ENCODE measurements at places on chromosomes 2 and 18.

- no peak for DNase-seq
These were observed 216.4 kb upstream of the PXDN start for GRCh38 chr2:1960761-1961160.

DNA sequence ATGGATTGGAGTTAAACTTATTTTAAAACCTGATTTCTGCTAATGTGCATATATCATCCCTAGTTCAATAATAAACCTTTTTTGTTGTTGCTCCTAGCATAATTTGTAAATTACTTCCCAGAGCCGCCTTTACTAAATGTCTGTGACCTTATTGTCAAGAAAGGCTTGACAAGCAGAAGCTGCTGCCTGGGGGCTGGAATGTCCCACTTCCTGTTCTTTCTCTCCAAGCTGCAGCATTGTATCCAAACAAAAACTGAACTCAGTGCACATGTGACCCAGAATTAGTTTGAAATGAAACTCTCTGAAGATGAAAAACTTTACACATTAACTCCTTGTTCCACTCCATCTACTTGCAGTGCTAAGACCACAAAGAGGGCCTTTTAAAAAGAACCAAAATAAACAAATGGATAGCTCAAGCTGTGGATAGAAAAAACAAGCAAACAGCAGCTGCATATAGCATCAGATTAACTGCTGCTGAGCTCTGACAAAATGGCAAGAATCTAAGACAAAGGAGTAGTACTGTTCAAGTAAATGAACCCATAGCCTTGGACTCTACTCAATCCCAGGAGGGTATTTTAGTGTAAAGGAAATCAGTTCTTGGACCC lies 99.8 kb upstream of the NEUROD1 start:
- DNase-seq, result no peak

GRCh38 chr2:62347563-62348270 lies 151.8 kb downstream of the B3GNT2 start:
- no peak for DNase-seq

DNA sequence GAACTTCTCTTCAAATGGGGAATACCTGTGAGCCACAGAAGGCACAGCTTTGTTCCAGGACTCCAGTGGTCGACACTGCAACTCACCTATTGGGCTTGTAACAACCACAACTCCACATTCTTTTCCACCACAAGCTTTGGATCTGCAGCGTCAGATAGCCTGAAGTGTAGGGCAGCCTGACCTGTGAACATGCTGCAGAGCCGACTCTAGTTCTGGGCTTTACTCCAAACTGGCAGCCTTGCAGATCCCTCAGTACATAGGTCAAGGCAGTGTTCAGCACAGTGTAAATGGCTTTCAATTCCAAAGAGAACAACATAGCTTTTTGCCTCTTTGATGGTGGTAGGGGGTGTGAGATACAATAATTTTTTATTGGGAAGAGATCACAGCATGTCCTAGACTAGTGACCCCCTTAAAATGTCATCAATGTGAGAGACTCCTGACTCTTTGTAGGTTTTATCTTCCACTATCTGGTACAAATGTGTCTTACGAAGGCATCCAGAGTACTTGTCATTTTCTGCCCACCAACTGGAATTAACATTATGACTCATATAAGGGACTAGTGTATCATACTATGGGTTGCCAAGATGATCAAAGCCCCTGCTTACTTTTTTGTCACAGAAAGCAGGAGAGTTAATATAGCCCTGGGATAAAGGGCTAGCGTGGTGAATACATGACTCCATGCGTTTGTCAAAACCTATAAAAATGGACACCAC lies 149.8 kb downstream of the COPS8 start:
- no peak for DNase-seq

- DNase-seq, result no peak
These were observed 27.3 kb downstream of the SLC20A1 start for GRCh38 chr2:112673008-112673407.

DNA sequence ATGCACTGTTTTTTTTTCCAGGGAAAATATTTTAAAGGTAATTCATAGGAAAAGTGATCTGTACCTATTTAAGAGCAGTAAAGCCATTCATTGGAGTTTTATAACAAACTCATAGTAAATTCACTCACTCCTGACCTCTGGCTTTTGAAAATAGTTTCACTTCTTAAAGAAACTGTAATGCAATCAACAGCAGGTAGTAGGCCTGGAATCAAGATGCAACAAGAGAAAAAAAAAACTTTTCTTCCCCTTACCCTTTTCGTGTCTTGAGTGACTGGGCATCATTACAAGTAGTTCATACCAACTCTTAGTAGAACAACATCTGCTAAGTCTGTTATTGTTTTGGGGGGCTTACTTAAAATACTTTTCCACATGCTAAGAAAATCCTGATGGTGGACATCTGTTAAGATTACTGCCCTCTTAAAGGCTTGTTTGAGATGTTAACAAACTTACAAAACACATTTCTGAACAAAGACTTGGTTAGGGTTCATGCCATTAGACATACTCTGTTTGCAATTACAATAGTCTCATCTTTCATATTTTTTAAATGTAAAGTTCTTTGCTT lies 164.1 kb upstream of the FOSL2 start:
- DNase-seq, result no peak

GRCh38 chr2:232076736-232077135 lies 115.2 kb downstream of the DIS3L2 start:
- no peak for DNase-seq

DNA sequence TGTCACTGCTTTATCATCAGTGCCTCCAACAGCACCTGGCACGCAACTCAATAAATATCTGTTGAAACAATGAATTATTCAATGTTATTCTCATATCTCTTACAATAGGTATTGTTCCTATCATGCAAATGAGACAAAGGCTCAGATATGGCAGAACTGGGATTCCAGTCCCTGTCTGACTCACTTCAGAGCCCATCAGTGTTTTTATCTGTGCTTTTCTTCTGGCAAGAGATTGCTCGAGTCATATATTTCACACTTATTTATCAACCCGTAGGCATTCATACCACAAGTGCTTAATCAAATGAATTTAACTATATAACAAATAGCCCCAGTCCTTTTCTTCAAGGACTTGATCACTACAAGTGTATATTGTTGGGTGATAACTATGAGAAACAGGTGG lies 76.4 kb upstream of the TSPYL6 start:
- DNase-seq, result no peak

DNA sequence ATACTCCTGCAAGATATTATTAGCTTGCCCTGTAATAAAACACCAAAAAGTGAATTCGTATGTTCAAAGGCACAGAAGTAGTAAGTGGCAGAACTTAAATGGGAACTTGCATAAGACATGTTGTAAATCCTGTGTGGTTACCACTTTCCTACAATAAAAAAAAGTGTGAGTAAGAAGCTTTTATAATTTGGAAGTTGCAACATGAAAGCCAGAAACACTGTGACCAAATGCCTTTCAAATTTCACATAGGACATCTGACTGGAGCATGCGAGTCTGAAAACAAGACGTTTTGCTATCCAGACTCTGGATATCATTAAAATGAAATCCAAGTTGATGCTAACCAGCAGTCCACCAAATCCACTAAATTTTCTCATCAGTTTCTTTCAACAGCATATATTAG lies 886.2 kb upstream of the NRXN1 start:
- no peak for DNase-seq

DNA sequence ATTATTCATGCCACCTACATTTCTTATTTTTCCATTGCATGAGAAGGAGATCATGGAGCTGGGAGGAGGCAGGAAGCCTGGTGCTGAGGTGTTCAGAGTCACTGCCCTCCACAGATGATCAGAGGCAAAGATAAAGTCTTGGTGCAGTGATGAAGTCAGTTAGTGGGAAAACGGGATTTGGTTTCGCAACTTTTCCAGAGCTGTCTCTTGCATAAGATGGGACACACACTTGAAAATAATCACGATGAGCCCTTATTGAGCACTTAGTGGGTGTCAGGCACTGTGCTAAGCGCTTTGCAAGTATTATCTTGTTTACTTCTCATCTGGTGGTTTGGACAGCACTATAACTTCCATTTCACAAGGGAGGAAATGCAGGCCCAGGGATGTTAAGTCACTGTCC lies 222.1 kb upstream of the SMAD2 start:
- DNase-seq, result no peak

- DNase-seq, result no peak
These were observed 42.1 kb upstream of the DSG1 start for GRCh38 chr18:31275722-31276463.

- DNase-seq, result no peak
These were observed 101.0 kb downstream of the BIRC6 start for GRCh38 chr2:32457814-32458213.

DNA sequence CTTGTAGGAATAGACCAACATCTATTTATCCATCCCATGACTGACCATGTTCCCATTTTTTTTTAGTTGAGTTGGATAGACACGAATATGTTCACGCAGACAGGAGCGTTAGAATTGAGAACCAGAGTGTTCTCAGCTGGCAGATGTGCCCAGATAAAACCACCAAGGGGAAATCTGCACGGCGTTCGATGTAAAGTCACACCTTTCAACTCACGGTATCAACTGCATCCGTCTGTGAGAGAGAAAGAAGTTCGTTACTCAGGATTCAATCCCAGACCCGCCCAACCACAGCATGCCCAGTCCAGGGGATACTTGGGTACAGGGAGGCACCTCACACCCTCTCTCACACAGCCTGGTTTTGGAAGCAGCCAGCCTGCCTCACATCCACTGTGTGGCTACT lies 26.1 kb downstream of the MAL start:
- no peak for DNase-seq

GRCh38 chr18:10377956-10378355 lies 76.5 kb upstream of the APCDD1 start:
- no peak for DNase-seq

DNA sequence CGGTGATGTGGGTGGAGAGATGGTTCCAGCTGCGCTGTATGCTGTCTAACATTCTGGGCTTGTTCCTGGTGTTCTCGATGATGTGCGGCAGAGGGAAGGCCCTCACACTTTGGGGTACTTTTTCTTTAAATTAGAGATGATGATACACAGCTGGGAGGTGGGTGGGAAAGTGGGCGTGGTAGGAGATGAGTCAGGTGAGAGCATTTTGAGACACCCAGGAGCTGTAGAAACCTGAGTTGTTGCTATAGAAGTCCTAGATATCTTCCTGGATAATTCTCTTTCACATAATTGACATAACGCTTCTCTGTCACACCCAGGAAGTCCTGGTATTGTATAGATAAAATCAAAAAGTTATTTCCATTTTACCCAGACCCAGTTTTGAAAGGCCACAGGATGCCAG lies 103.8 kb upstream of the ALKAL2 start:
- no peak for DNase-seq

DNA sequence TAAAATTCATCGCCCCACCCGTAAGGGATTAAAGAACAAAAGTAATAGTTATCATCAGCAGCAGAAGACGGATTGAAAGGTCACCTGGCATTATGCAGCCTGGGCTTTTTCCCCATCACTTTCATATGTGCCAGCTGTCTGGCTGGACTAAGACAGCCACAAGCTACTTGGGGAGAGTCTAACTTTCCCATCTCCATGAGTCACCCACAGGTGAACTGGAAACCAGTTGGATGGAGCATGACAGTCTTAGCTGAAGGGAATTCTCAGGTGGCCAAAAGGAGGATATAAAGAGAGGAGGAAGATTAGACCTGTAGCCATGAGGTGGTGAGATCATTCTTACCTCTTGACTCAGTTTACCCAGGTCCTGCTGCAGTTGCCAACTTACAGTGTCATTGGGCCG lies 7.0 kb upstream of the FAM178B start:
- no peak for DNase-seq

GRCh38 chr2:204673877-204674276 lies 128.6 kb downstream of the PARD3B start:
- DNase-seq, result no peak

GRCh38 chr18:59718464-59719157 lies 21.4 kb upstream of the CCBE1 start:
- DNase-seq, result no peak

DNA sequence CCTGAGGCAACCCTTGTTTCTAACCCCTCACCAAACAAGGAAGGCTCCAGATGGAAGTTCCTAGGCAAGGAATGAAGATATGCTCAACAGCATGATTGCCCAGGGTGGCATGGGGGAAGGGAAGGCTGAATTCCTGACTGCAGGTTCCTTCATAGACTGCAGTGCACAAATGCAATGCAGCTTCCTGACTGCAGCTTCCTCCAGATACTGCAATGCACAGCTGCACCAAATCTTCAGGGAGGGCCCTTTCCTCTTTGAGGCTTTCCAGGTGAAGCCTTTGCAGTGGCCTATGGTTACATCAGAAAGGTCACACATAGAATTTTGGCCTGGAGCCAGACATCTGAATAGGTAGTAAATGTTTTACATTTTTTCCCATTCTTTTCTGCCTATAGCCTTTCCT lies 58.8 kb upstream of the DYNAP start:
- no peak for DNase-seq

GRCh38 chr18:33694593-33694992 lies 116.6 kb downstream of the ASXL3 start:
- no peak for DNase-seq

GRCh38 chr2:85796046-85796340 lies 42.2 kb downstream of the ATOH8 start:
- no peak for DNase-seq

DNA sequence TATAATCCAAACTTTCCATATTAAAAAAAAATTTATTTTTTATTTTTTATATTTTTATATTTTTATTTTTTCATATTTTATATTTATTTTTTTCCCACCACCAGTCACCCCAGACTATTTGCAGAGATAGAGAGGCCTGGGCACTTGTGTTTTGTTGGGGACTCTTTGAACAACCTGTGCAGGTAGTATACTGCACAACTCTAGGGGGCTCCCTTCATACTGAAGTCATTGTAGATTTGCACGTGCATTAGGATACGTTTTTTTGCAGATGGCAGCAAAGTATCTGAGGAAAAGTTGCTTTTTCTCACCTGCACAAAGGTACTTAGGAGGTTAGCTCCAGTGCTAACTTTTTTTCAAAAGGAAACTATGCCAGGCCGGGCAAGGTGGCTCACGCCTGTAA lies 73.9 kb upstream of the TANC1 start:
- no peak for DNase-seq

- DNase-seq, result no peak
These were observed 143.9 kb upstream of the SLC39A10 start for GRCh38 chr2:195513119-195513518.

GRCh38 chr18:33169218-33169617 lies 271.3 kb downstream of the CCDC178 start:
- no peak for DNase-seq

DNA sequence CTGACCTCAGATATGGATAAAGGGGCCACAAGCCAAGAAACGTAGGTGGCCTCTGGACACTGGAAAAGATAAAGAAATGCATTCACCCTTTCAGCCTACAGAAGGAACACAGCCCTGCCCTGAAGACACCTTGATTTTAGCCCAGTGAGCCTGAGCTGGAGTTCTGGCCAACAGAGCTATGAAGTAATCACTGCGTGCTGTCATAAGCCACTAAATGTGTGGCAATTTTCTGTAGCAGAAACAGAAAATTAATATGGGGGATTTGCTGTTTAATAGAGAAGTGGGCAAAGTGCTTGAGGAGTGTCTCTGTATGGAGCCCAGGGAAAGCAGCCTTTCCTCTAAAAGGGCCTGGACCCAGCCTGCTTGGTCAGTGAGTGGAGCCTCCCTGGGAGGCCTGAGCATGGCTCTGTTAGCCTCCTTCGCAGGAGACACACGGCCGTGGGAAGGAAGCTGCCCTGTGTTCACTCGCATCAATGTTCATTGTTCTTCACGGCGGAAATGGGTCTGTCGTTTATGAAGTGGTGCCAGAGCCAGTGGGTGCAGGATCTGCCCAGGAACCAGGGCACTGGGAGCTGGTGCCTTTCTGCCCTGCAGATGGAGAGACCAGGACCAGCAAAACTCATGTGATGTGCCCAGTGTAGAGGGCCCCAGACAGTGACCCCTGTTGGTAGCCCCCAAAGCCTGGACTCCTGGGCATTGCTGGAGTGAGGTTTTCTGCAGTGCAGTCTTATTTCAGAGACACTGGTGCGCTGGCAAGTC lies 268.9 kb downstream of the NDUFA10 start:
- DNase-seq, result no peak

- no peak for DNase-seq
These were observed 56.8 kb upstream of the MAPRE3 start for GRCh38 chr2:26913606-26913998.
